ENCODE measurements at places on chromosomes 3 and 15.

GRCh38 chr3:58924578-58924977, 125.2 kb downstream of the CFAP20DC start:
- no peak for DNase-seq

- DNase-seq: no peak
Observed at GRCh38 chr3:196273655-196274054, 13.9 kb downstream of the PCYT1A start.

GRCh38 chr15:44545913-44546802, 9.2 kb downstream of the EIF3J start:
- DNase-seq: no peak

DNA sequence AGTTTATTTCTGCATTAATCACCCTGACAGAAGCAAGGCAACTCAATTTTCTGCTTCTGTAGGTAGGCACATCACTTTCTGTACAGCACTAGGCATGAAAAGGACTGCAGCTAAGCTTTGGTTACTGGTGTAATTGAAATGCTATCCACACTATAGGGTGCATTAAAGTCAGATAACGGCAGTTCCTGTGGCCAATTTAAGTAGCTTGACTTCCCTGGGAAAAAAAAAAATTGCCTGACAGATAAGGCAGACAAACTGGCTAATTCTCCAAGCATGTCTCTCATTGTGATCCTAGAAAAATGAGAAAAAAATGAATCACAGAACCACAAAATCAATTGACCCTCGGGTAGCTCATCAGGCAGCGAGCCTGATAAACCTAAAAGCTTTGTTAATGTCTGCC, 151.4 kb downstream of the MEIS2 start:
- peak; percentile 26 for DNase-seq

DNA sequence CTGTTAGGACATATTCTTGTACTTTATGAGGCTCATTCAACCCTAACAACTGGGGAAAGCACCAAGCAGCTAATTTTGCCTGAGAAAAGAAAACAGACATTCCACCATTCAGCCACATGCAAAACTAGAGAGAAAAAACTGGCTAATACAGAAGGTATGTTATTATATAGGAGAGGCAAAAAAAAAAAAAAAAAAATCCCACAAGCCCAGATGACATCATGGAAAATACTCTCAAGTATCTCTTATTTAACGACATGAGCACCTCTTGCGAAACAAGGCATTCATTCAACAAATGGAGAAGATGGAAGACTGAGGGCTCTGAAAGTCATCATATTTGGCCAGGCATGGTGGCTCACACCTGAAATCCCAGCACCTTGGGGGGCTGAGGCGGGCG, 61.5 kb downstream of the PRICKLE2 start:
- DNase-seq: peak; percentile 43

DNA sequence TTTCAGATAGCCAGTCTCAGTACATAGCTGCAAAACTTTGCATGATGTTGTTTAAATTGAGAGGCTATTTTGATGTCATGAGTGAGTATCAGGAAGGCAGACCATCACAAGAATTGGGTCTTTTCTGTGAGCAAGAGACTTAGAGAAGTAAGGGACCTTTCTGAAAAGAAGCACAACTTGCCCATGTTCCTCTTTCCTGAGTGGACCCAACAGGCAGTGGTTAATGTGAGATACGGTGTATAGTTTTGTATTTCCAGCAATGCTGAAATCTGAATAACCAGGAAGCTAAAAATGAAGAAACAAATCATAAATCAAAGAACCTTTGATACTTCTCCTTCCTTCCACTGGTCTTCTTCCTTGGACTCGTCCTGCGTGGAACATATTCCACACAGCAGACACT, 25.1 kb downstream of the MCTP2 start:
- DNase-seq: no peak

DNA sequence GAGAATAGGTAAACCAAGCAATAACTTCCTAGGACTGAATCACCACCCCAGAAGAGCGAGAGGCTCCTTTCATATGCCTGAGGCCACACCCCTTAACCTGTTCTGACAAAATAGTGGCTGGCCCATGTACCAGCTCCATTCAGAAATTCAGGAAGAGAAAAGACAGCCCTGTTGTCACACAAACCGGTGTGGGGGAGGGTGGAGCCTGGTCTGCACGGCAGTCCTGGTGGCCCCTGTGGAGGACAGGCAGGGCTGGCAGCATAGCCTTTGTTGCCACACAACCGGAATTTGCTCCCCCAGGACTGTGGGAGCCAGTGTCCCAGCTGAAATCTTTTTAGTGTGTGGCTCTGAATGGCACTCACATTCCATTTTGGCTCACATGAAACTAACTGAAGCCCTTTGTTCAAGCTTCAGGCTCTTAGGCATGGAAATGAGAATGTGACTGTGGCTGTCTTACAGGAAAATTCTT, 23.8 kb downstream of the RLBP1 start:
- peak; percentile 70 for DNase-seq

DNA sequence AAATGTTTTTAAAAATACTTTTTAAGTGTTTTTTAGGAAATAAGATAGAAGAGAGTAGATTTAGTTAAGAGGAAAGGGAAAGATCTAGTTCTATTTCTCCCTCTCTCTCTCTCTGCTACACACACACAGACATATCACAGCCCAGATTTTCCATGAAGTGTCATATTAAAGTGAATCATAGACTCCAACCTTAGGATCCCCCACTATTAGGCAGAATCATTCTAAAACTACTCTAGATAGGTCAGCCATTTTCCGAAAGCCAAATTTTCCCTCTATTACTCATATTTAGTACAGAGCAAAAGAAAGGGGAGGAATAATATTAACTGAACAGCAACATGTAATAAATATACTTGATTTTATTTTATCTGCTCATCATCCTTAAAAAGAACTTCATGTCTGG, 45.1 kb upstream of the RSL24D1 start:
- DNase-seq: no peak

DNA sequence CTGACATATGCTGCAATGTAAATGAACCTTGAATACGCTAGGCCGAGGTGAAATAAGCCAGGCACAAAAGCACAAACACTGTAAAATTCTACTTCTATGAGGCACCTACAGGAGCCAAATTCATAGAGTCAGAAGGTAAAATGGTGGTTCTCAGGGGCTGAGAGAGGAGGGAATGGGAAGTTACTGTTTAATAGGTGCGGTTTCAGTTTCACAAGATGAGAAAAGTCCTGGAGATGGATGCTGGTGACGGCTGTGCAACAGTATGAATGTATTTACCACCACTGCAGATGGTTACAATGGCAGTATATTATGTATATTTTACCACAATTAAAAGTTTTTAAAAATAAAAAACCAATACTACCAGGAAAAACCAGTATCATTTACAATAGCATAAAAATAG, 4.0 kb downstream of the TNK2 start:
- DNase-seq: no peak

- DNase-seq: no peak
Observed at GRCh38 chr3:61964566-61964965, 403.2 kb downstream of the PTPRG start.

DNA sequence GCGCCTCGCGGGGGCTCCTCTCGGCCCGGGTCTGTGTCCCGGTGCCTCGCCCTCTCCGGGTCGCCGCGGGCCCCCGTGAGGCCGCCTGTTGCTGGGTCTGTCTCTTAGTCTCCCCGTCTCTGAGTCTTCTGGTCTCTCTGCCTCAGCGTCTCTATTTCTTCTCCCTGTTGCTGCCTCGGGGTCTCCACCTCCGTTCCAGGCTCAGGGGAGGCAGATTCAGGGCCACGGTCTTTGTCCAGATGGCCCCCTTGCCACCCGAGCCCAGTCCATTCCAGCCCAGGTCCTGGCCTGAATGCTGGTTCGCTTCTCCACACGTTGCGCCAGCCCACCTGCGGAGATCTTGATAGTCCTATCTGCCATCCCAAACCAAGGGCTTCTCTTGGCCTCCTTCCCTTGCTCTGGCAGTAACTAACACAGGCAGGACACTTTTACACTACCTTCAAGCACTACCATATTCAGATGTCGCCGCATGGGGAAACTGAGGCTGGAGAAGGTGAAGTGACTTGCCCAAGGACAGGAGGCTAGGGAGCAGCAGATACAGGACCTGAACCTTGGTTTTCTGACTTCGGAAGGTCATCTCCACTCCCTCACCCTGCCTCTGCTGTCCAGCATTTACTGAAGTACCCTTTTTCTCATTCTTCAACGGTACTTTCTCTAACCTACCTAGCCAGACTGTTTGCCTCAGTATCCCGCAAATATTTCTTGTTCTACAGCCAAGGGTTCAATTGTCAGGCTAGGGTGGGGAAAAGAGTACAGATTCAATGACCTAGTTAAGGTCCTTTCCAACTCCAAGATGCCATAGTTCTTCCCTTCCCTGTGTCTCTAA, 616 bp upstream of the IGDCC4 start:
- peak; percentile 54 for DNase-seq

GRCh38 chr15:63412551-63412950, 30.9 kb upstream of the CA12 start:
- no peak for DNase-seq

GRCh38 chr15:27427276-27427675, 456.3 kb downstream of the GABRG3 start:
- no peak for DNase-seq

DNA sequence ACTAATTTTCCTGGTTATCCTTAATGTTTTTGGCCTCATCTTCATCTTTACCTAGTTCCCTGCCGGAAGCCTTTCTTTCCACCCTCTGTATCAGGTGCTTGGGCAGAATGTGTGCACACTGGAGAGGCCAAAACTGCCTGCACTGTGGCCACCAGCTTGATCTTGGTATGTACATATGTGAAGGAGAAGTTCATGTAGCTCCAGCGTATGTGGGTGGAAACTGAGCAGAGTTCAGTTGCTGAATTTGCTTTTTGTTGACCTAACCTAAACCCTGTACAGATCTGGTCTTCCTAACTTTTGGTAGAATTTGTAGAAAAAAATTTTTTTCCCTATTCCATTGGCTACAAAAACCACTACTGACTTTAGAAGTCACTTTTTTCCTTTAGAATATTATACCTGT, 65.9 kb upstream of the IGSF10 start:
- no peak for DNase-seq

DNA sequence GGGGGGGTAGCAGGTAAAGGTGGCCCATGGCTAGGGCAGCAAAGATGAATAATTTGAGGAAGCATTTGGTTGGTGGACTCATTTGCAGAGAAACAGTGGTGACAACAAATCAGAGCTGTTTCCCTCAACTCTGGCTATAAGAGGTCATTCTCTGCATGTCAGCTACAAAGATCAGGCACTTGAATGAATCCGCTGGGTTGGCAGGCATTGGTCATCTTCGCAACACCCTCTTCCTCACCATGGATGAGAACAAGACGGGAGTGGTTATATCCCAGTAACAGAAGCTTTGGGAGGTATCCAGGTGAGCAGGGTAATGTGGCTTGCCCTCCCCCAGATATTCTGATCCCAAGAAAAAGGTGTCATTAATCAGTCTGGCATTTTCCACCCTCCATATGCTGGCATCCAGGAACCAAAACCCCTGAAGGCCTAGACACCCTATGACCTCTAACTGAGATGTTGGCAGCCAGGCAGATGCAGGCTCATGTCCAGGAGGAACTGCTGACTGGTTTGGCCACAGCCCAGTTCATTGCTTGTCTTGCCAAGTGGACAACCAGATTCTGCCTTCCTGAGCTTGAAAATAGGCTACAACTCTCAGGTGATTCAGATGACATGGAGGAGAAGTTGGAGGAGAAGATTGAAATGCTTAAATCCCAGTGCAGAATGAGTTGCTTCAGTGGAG, 108.9 kb upstream of the TRIM42 start:
- no peak for DNase-seq

DNA sequence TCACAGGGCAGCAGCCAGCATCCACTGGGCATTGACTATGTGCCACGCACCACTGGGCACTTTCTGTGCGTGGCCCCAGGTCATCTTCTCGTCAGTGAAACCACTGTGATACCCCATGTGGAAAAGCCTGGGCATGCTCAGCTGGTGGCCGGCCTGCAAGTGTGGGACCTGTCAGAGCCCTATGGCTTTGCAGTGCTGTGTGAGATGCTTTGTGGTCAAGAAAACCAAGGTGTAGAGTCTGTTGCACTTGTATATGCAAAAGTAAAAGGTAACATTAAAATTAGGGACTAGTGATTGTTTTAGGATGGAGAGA, 69.5 kb downstream of the PGPEP1L start:
- no peak for DNase-seq

DNA sequence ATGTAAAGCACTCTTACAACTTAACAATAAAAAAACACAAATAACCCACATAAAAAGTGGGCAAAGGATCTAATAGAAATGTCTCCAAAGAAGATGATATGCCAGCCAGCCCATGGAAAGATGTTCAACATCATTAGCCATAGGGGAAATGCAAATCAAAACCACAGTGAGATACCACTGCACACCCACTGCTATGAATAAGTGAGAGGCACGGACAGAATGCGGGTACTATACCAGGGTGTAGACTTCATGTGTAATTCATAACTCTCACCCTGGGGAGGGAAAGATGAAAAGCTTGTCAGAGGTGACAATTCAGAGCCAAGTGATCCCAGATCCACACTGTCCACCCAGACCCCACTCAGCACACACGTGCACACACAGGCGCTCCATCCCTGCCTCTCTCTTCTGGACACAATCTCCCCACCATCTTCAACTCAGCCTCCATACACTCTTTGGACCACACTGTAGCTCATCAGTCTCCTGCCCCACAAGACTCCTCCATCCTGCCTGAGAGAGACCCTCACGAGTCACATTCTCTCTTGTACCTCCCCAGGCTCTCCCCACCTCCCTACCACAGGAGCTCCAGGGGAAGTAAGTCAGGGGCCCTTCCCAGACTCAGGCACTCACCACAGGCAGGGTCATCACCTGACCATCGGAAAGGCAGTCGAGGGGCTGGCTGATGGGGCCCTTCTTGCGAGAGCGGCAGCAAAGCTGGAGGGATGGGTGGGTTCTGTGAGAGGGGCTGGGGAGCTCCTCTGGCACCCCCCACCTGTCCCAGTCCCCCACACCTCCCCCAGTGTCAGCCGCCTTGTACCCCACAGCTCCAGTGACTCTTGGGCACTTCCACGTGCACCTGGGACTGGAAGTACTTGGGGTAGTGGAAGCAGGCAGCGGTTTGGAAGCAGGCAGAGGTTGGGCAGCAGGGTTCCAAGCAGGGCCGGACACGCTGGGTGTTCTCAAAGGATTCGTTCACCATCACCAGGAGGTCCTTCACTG, 21.3 kb downstream of the PLA2G4E start:
- no peak for DNase-seq

DNA sequence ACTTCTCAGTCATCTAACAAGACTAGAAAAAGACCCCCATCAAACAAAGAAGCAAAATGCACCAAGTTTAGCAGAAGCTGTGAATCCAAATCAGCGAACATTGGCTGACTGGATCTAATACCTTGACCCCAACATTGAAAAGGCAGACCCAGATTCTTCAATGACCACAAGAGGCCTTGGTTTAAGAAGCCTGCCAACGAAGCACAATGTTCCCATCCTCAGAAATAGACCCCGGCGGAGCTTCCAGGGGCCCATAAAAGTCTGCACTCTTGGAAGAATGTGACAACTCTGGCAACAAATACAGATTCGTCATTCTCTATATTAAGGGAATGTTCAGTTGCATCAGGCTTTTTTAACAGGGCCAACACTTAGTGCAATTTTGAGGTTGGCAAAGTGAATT, 112.8 kb upstream of the BCL6 start:
- no peak for DNase-seq

DNA sequence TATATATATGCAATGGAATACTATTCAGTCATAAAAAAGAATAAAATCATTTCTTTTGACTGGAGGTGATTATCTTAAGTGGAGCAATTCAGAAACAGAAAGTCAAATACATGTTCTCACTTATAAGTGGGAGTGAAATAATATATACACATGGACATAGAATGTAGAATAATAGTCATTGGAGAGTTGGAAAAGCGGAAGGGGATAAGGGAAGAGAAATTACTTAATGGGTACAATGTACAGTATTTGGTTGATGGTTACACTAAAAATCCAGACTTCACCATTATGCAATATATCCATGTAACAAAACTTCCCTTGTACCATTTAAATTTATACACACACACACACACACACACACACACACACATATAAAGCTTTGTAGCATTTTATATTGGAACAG, 84.3 kb downstream of the RAP2B start:
- no peak for DNase-seq
